ENCODE measurements at places on chromosomes 12 and 14.

DNA sequence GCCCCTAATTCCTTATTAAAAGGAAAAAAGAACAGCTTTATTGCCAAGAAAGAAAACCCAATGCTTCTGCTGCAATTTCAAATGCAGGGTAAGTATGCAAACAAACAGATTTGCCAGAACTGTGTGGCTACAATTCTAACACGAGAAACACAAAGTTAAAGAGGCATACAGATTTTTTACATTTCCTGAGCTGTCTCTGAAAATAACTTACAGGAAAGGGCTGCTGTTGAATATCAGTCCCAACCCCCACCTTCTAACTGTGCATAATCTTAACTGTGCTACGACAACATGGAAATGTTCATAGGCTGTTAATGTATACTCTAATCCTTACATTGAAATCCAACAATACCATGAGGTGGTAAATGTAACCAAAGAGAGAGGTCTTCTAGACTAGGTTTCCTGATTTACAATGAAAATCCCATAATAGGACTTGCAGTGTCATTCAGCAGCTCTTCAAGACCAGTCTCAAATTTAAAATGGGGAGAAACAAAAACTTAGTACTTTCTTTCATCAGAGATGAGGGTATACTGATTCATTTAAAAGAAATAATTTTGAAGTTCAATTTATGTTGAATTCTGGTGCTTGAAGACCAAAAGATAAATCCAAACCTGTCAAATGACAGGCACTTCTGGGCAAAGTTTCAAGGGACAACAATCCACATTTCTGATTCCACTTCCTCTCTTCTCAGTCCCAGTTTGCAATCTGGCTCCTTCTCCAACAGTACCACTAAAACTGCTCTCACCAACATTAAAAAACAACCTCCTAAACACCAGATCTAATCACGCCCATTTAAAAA, 14.4 kb downstream of the FGD6 start:
- DNase-seq: no peak

- no peak for DNase-seq
Measured at GRCh38 chr12:80118565-80119324, 19.4 kb downstream of the OTOGL start.

DNA sequence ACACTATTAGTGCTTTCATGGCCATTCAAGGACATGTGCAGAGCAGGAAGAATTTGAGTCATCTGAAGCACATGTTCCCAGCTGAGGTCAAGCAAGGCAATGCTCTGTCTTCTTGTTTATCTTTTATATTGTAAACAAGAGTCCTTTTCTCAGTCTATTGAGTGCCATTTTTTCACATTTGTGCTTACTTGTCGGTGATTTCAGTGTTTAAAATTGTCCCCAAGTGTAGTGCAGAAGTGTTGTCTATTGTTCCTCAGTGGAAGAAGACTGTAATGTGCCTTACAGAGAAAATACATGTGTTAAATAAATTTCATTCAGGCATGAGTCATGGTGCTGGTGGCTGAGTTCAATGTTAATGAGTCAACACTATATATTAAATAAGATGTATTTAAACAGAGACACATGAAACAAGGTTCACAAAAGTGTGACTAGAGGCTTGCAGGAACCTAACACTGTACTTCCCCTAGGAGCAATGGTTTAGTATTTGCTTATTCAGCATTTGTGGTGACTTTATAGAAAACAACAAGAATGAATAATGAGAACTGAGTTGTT, 391.1 kb downstream of the LRIG3 start:
- no peak for DNase-seq

DNA sequence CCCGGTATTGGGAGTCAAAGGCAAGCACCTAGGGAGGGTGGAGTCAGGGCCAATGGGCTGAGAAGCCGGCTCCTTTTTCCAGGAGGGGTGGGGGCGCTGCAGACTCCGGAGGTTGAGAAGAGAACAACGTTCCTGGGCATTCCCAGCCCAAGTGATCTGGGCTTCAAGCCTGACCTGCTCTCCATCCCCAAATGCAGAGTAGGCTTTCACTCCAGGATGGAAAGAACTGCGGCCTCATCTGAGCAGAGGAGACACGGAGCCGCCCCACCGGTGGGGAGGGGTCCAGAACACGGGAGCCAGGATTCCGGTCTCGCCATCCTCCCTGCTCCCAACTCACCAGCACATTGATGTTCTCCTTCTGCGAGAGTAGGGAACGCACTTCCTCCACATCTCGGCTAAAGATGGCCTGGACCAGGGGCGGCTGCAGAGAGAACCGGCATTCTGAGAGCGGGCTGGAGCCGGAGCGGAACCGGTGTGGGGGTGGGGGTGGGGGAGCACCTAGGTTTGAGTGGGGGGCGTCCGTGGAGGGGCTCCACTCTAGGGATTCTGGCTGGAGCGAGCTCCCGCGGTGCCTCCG, 605 bp downstream of the ANKRD52 start:
- DNase-seq: no peak

GRCh38 chr12:128043317-128043716, 223.7 kb upstream of the TMEM132C start:
- DNase-seq: no peak

- DNase-seq: no peak
Measured at GRCh38 chr12:13205809-13206559, 9.5 kb downstream of the EMP1 start.

GRCh38 chr12:49170924-49171323, 18.0 kb downstream of the TUBA1A start:
- no peak for DNase-seq

GRCh38 chr12:70365648-70366518, at the start of gene KCNMB4:
Gene KCNMB4 (plus strand): TSS chr12:70366290. CDS start chr12:70366735, 445 bp downstream.
- DNase-seq: peak; percentile 79

DNA sequence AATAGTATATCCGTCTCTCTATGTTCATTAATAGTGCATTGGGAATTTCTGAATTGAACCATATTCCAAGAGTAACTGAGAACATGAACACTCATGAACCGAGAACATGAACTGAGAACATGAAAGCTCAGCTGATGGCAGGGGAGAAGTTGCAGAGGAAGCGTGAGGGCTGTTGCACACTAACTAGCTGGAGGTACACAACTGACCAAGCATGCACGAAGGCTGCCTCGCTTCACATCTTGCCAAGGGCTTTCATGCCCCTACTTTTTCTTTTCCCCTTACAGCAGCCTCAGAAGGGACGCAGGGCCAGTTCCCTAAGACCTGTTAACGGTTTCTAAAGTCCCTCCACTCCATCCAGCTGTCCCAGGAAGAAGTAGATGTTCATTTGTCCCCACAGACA, 4.3 kb downstream of the RNASE1 start:
- DNase-seq: no peak

DNA sequence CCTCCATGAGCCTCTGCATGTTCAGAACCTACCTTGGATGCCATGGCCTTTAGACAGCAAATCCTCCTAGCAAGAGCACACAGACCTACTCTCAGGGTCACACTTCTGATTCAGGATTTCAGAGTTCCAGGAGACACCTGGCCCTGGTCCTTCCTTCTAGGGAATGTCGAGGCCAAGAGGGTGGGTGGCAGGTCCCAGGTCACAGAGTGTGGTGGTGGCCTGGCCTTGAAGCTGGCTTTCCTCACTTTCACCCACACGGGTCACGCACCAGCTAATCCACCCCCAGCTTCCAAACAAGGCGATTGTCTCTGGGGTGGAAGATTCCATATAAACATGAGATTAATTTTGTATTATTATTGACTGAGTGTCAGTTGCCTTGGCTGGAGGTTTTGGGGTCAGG, 328.3 kb upstream of the RTL1 start:
- DNase-seq: no peak

DNA sequence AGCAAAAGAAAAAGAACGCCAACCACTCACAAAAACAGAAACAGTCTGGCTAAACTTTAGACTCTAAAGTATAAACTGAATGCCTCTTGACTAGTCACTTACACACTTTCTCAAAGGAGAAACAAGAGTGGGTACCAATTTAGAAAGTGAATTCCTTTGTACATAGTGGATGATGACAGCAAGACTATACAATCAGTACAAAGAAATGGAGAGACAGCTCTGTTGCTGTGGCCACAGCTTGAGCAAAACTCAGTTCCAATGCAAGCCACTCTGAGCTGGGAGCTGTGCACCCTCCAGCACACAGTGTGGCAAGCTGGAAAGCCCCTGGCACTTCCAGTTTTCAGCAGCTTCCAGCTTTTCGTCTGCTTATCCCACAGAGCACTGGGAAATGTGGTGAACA, 21.7 kb downstream of the NT5DC3 start:
- no peak for DNase-seq

DNA sequence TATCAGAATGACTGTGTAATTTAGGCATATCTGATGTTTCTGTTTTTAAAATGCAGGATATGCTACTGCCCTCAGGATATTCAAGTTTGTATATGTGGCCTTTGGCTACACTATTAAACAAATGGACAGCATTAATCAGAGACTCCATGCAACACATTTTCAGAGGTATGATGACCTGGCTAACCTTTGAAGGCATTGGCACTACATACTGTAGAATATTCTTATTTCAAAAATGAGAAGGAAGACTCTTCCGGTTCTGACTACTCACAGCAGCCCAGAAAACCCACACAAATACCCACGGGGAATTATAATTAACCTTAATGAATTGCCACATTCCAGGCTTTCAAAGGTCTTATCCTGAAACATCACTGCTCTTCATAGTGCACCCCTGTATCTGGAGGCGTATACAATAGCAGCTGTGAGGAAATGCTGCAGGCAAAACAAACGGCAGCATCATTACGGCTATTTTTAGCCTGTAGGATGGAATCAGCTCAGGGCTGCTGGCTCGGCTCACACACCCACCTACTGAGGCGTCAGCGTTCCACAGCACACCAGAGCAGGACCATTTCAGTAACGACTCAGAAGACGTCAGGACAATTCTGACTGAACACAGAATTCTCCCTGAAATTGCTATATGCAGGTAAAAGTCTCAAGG, 648.5 kb downstream of the RPS29 start:
- no peak for DNase-seq

DNA sequence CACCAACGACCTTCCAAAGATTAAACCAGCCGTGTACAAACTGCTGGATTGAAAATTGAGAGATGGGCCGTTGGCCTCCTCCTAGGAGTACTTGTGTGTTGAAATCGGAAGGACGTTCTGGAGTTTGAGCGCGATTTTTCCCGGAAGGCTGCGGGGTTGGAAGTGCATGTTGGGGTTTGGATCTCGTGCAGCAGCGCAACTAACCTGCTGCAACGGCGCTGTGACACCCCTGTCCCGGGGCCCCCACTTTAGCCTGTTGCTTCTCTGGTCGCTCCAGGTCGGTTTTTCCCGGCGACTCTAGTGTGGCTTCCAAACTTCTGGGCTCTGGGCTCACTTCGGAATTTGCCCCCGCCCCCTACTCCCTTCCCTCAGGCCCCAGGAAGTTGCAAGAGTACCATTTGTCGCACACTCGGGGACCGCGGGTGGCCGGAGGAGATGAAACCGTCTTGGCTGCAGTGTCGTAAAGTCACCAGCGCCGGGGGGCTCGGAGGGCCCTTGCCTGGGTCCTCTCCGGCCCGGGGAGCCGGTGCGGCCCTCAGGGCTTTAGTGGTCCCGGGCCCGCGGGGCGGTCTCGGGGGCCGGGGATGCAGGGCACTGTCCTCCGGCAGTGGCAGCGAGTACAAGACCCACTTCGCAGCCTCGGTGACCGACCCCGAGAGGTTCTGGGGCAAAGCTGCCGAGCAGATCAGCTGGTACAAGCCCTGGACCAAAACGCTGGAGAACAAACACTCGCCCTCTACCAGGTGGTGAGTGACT, at the start of gene ACSS3:
TSS of gene ACSS3 (plus strand) at position 394 of the 756 bp plus-strand sequence. CDS start at position 436, 42 bp downstream.
- DNase-seq: no peak

GRCh38 chr12:93323625-93324329, 53.9 kb upstream of the NUDT4 start:
- DNase-seq: no peak

- no peak for DNase-seq
Measured at GRCh38 chr14:94483071-94483451, 7.1 kb upstream of the SERPINA9 start.

GRCh38 chr12:23049180-23049579, 424.2 kb downstream of the ETNK1 start:
- DNase-seq: no peak

DNA sequence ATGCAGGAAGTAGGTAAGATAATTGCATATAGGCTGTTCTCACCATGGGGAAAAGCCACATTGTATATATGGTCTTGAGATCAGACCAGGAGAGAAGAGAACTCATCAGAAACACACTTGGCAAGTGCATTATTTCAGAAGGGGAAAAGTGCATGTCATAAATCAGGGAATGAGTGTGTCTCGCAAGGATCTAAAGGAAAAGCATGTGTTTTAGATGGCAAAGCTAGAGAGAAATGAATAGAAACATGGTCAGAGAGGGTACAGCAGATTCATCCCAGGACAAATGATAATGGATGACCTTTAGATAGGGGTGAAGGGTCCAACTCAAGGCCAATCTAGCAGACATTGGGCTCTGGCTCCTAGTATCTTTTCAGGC, 230.2 kb upstream of the NAV3 start:
- DNase-seq: no peak

GRCh38 chr14:99119554-99120525, 152.2 kb downstream of the BCL11B start:
- no peak for DNase-seq

- no peak for DNase-seq
Measured at GRCh38 chr14:98230411-98230810, 1041.6 kb downstream of the BCL11B start.

DNA sequence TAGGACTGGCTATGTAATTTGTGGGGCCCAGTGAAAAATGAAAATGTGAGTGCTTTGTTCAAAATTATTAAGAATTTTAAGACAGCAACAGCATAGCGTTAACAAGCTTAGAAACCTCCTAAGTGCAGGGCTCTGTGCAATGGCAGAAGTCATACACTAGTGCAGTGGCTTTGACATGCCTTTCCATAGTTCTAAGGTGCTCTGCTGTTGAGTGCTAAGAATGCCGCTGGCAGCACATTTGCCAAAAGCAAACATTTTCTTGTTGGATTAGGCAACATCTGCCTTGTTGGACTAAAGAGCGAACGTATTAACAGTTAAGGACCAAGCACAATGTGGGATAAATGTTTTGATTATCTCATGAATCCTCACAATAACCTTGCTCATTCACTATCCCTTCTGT, 244.9 kb upstream of the PDE3A start:
- no peak for DNase-seq

GRCh38 chr12:47032644-47033043, 46.8 kb upstream of the PCED1B start:
- DNase-seq: no peak

GRCh38 chr14:59530349-59530748, 46.0 kb downstream of the JKAMP start:
- no peak for DNase-seq

DNA sequence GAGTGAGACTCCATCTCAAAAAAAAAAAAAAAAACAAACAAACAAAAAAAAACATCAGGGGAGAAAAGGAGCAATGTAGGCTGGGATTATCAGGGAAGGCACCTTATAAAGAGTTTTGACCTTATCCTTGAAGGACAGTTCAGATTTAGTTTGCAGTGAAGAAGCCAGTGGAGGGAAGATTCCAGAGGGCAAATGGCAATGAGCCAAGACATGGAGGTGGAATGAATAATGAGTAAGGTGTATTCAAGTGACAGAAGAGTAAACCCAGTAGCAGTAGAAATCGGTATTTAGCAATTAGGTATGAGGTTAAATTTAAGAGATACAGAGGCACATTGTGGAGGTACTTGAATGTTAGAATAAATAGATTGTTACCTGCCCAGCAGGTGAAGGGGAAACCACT, 2.2 kb upstream of the DUSP16 start:
- no peak for DNase-seq
